ENCODE measurements at places on chromosomes 7 and 10. TPM values are rescaled to one million over a fixed set of nuclear protein-coding genes. Genes with fewer than 3 reads are reported as not detected.

DNA sequence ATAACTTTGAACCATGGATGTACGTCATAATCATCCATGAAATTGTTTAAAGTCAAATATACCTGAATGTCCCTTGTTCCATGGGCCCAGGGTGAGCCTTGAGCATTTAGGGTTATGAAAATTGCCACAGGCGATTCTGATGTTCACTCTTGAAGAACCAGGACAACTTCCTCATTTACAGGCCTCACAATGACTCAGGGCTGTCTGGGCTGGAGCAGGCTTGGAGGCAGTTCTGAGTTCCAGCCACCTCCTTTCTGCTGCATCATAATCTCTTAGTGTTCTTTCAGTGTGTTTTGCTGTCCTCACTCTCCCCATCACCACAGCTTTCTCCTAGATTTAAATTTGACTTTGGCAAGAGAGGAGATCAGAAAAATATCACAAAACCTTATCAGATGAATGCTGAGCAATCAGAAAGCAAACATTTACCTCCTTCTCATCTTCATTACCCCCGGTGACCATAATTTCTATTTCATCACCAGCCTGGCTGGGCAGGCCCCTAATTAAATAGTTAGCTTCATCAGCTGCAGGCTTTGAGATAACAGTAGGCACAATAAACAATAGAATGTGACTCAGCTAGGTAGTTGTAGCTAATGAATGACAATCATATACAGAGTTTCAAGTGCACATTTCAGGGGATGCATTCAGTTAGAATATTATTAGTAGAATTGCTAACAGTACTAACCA, 571.0 kb downstream of the SH2D4B start:
- no peak for DNase-seq

GRCh38 chr10:93751124-93751523, 6.6 kb upstream of the LGI1 start:
- no peak for DNase-seq

DNA sequence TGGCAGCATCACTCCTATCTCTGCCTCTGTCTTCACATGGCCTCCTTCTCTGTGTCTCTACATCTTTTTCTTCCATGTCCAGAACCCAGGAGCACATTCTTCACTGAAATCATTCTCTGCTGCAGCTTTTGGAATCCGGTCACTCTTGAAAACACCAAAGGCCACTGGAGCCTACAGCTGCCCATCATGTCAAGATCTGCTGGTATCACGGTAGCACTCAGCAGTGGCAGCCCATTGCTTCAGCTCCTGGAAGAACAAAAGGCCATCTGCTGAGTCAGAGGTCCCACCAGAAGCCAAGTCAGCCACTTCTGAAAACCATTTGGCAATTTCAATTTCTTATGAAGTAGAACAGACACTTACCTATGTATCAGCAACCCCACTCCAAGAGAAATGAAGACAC, 6.1 kb upstream of the PCBD1 start:
- DNase-seq: no peak

DNA sequence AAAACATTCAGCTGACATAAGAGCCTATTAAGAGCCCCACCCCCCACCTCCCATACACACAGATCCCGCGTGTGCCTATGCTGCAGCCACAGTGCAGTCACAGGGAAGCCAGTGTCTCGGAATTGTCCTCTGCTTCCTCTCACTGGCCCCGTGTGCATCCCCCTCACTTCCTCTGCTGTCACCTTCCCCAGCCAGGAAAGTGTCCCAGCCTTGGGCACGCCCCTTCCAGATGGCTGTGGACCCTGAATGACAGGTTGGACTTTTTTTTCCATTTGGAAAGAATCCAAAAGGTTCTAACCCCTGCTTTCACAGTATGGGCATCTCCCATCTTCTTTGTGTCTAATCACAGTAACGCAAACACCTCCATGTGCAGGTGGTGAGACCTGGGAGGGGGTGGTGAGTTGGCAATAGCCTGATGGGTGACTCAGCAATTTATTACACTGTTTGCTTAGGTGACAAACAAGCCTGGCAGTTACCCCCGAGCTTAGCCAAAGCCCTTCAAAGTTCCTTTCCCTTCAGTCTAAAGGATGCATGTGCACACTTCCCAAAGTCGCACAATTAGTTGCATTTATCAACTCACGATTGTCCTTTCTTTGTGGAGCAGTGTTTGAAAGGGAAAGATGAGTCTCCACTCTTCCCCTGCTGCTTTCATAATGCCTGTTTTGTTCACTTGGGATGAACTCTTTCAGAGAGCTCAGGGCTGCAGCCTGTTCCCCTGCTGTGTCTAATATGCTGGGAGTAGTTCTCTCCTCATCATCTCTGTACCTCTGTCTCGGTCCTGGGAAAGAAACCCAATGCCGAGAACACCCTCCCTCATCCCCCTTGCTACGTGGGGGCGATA, 67.5 kb upstream of the EFCAB10 start:
- no peak for DNase-seq

- no peak for DNase-seq
These were observed 1175.3 kb upstream of the LRRN3 start for GRCh38 chr7:109915670-109916069.

- DNase-seq: no peak
These were observed 2.5 kb downstream of the PNLIPRP1 start for GRCh38 chr10:116593139-116593740.

DNA sequence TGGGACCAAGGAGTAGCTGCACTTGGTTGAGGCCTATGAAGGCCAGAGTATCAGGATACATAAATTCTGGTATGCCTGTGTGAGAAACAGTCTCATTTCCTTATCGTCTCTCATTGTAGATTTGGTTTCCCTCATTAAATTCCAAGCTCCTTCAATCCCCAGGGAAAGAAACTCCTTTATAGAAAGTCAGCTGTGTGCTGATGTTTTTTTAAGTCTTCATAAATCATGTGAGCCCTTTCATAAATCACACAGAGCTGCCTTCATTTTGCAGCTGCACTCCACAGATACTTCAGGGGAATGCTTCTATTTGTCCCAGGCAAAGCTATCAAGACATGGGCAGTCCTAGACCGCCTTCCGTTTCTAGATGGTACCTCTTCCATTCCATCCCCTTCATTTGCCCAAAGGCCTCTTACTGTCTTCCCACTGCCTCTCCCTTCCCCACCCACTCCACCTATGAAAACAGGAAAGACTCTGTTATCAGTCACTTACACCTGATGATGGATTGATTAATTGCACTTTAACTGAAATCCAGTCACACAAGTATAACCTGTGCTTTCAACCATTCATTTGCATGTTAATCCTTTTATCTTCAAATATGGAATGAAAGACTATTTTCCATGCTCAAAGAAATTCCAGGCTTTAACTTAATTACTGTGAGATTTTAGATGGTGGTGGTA, 290.2 kb downstream of the C7orf25 start:
- DNase-seq: no peak

GRCh38 chr7:86148501-86148900, 495.2 kb upstream of the GRM3 start:
- DNase-seq: no peak

DNA sequence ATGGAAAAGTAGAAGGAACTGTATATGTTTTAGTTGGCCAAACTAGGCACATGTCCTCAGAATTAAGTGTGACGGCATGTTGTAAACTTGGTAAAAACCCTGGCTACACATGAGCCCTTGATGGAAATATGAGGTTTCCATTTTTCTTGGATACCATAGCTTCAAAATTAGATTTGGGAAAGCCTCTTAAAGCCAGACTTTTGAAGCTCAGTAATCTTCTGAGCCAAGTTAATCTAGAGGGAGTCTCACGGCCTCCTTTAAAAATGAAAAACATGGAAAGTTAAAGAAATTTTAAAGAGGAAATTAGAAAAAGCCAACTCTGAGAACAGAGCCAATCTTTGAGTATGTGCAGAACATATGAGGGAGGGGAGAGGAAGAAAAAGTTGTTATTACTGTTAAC, 376.0 kb downstream of the CTNNA3 start:
- DNase-seq: no peak

GRCh38 chr7:150337179-150337578, 4.2 kb downstream of the RARRES2 start:
- no peak for DNase-seq

DNA sequence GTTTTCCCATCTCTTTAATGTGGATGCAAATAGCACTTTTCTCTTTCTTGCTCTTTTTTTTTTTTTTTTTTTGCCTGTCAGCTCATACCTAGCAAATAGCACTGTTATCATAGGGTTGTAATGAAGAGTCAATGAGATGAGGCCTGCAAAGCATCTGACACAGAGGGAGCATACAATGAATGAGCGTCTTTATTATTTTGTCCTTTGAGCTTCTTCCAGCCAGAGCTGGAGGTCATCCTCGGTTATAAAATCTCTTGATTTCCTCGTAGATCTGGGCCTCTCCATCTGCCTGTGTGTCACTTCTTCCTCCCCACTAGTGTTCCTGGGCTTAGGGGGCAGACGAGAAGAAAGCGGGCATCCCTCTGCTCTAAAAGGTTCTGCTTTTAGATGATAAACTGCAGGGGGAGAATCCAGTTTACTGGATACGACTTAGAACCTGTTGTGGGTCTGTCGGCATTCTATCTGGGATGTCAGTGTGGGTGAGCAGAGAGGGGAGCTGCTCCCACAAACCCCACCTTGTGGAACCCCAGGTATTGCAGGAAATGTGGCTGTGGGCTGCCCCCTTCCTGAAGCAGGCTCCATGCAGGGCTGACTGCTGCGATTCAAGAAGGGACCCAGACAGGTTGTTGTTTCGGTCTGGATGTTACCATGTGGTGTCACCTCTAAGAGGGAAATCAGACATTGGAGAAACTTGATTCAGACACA, 135.8 kb upstream of the GPR26 start:
- no peak for DNase-seq

GRCh38 chr7:101563943-101564777, 64.9 kb downstream of the MYL10 start:
- DNase-seq: no peak

DNA sequence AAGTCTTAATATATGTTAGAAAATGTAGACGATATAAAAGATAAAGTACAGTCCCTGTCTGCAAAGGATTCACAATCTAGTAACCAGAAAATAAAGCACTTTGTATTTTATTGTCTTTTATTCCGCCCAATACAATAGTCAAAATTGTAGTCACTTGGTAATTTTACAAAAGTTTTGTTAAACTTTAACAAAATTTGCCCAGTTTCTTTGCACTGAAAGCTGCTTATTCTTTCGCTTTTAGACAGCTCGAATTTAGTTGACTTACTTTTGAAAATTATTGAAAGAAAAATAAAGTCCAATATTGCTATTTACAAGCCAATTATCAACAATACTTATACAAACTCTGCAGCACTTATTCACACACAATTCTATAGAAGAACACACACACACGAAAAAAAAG, 534.9 kb upstream of the LRRTM3 start:
- DNase-seq: no peak

- no peak for DNase-seq
These were observed 1190.6 kb downstream of the SORCS1 start for GRCh38 chr10:105973902-105974301.

DNA sequence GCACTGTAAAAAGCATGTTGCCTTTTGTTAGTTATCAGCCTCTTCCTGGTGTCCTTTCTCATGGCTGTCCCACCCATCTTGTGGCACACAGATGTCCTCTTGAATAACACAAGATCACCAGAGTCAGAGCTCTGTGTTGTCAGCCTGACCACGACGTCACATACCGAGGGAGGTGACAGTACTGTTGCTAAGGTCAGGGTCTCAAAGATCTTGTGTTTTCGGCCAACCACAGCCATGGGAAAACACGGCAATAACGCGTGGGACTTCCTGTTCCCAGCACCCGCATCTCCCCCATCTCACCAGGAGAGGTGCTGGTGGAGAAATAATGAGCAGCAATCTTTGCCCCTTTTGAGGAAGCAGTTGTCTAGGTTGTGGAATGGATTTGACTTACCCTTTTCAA, 40.4 kb downstream of the NPVF start:
- no peak for DNase-seq

- no peak for DNase-seq
These were observed 22.9 kb downstream of the PARP12 start for GRCh38 chr7:140039896-140040295.

- no peak for DNase-seq
These were observed 246.2 kb upstream of the PPP2R2D start for GRCh38 chr10:131654471-131655087.

GRCh38 chr10:100887761-100888296, 24.9 kb upstream of the SLF2 start:
- no peak for DNase-seq

DNA sequence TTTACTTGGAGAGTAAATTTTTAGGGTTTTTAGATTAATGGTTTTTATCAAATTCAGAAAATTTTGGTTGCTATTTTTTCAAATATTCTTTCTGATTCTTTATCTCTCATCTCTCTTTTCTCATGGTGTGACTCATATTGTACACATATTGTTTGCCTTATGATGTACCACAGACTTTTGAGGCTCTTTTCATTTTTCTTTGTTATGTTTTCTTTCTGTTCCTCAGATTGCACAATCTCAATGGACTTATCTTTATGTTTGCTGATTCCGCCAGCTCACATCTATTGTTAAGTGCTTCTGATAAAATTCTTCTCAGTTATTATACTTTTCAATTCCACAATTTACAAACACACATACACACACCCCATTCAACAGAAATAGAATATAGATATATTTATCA, 168.2 kb upstream of the IGFBP3 start:
- DNase-seq: peak; percentile 45

- no peak for DNase-seq
These were observed 44.9 kb upstream of the KCNMA1 start for GRCh38 chr10:77682393-77683087.

- no peak for DNase-seq
These were observed 31.2 kb upstream of the UMAD1 start for GRCh38 chr7:7609330-7609729.

DNA sequence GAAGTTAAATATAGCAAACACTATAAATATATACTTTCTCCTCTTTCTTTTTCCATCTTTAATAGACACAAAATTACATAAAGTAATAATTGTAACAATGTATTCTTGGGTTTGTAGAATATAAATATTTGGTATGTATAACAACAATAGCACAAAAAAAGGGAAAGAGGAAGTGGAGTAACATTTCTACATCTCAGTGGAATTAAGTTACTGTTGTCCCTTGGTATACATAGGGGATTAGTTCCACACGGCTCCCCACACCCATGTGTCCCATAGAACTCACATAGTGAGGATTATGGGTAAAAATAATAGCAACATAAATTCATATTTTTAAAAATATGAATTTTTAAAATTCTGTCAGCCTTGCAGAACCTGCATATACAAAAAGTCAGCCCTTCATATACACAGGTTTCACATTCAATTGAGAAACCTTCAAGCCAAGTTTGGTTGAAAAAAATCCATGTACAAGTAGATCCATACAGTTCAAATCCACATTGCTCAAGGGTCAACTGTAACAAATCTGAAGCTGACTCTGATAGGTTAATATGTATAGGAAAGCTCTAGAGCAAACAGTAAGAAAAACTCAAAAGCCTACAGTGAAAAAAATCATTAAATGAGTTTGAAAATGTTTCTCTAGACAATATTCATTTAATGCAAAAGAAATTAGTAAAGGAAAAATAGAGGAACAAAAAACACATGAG, 92.4 kb downstream of the HYCC1 start:
- no peak for DNase-seq

GRCh38 chr10:7596356-7596755, 70.4 kb downstream of the ITIH5 start:
- no peak for DNase-seq

- no peak for DNase-seq
These were observed 10.2 kb downstream of the PFKP start for GRCh38 chr10:3077509-3077908.

Gene SYT15
- total RNA-seq: 1.4 TPM

Gene TMEM273
- not detected for total RNA-seq

Gene KIF11
- 2.8 TPM for total RNA-seq

Gene NAPEPLD
- total RNA-seq: 8.7 TPM

Gene CFAP70
- total RNA-seq: 1.3 TPM

Gene COL17A1
- 2.6 TPM for total RNA-seq

Gene MINPP1
- total RNA-seq: 24.7 TPM

Gene SUN3
- total RNA-seq: not detected

Gene TRPV6
- total RNA-seq: 0.46 TPM

Gene ANKRD22
- total RNA-seq: not detected

Gene ADCY1
- 1.2 TPM for total RNA-seq

All from astrocyte (in vitro differentiated cells and primary cell).